ENCODE measurements at places on chromosomes 4 and X. TPM values are rescaled to one million over a fixed set of nuclear protein-coding genes. Genes with fewer than 3 reads are reported as not detected.

DNA sequence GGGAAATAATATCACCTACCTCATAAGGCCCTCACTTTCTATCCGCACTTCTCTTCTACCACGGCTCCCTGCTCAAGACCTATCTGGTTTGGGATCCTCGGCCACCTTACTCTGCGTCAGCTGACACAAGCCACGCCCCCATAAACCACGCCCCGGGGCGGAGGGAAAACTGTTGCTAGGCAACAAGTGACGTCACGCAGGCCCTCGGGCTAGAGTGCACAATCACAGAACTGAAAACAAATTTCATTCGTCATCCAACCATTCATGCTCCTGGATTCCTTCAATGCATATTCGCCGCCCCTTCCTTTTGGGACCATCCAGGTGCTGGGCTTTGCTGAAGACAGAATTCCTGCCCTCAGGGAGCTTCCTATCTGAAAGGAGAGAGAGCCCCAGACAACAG, 66.3 kb downstream of the SMC1A start:
- no peak overlapping the region for H3K27ac ChIP-seq
- H3K27me3 ChIP-seq = no peaks in the 10 kb centered on the region
- peaks cover 4% of the 10 kb centered on the region for H3K4me1 ChIP-seq
- H3K36me3 ChIP-seq = peaks cover 3% of the 10 kb centered on the region

DNA sequence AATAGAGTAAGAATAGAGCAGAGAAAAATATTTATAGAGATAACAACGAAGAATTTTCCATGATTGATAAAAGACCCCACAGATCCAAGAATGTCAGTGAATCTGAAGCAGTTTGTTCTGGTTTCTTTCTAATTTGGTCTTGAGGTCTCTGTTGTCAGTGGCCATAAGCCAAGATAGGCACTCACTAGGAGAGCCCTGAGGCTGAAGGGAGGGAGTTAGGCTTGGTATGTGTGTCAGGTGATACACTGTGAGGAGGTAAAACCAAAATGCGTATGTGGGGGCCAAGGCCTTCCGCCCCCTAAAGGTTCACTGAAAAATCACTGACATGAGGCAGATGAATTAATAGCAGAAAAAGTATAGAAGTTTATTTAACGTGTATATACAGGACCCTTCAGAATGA, 382.3 kb upstream of the HTR2C start:
- no peak overlapping the region for H3K4me3 ChIP-seq
- DNase-seq = no peak
- no peak overlapping the region for H3K27ac ChIP-seq
- no peaks in the 10 kb centered on the region for H3K36me3 ChIP-seq
- H3K4me1 ChIP-seq = peaks cover 12% of the 10 kb centered on the region
- no peaks in the 10 kb centered on the region for H3K27me3 ChIP-seq

- peak overlapping the region; percentile 76 for H3K4me3 ChIP-seq
- H3K27ac ChIP-seq = no peak overlapping the region
- no peaks in the 10 kb centered on the region for H3K4me1 ChIP-seq
- no peaks in the 10 kb centered on the region for H3K36me3 ChIP-seq
- peaks cover 24% of the 10 kb centered on the region for H3K27me3 ChIP-seq
Observed at GRCh38 chrX:46759645-46759974, 692 bp upstream of the SLC9A7 start.

GRCh38 chrX:104254442-104255115, at the start of gene ESX1:
Gene ESX1 (minus strand): TSS chrX:104254933. CDS start chrX:104254849, 84 bp downstream.
- H3K36me3 ChIP-seq = no peaks in the 10 kb centered on the region
- DNase-seq = peak; percentile 7
- peaks cover 95% of the 10 kb centered on the region for H3K27me3 ChIP-seq
- H3K4me3 ChIP-seq = peak within 1 kb of the TSS; percentile 48

DNA sequence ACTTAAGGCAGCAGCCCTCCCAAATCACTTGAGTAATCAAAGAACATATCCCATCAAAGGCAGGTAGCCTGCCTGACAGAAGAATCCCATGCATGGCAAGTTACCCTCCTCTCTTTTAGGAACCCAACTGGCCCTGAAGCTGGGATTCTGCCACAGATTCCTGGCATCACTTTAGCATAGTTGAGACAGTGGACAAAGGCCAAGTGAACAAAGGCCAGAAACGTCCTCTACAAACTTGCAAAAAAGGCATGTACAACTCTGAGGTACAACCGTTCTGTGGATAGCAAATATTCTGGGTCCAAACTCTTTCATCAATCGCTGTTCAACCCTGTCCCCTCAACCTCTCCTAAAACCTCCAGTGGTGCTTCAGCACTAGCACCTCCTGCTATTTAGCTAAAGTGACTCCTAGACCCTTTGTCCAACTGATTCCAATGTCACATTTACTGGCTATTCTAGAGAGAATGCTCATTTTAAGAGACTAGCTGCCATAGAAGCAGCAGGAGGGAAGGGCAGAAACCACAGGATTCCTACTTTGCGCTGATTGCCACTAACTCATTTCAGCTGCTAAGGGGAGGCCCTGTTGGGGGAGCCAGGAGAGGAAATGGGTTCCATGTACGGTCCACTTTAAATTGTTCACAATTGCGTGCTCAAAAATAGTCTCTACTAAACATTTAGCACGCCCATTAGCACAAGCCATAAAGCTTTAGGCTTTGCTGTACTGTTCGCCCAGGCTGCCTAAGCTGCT, 105.9 kb downstream of the SHROOM4 start:
- no peak for DNase-seq
- H3K27me3 ChIP-seq = no peaks in the 10 kb centered on the region
- H3K27ac ChIP-seq = no peak overlapping the region

GRCh38 chr4:65624651-65625050, 45.6 kb downstream of the EPHA5 start:
- H3K27ac ChIP-seq = no peak overlapping the region
- no peaks in the 10 kb centered on the region for H3K4me1 ChIP-seq
- DNase-seq = no peak

GRCh38 chrX:69222103-69223090, 57.1 kb upstream of the PJA1 start:
- no peaks in the 10 kb centered on the region for H3K36me3 ChIP-seq
- H3K27me3 ChIP-seq = no peaks in the 10 kb centered on the region
- peaks cover 12% of the 10 kb centered on the region for H3K4me1 ChIP-seq
- peak overlapping the region; percentile 56 for H3K4me3 ChIP-seq
- H3K27ac ChIP-seq = no peak overlapping the region

DNA sequence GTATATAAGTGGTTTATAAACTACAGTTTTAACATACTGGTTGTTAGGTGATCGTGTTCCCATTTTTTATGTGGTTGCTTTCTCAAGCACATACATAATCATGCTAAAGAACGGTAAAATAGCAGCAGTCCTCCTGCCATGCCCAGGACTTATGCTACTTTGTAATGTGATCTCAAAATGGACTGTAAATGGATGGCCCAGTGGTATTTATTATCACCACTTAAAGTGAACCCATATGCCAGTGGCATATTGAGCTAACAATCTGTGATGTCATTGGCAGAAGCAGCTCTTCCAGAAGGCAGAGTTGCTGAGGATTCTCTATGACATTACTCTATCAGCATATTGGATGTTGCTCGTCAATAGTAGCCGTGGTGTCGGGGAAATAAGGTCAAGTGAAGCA, 28.6 kb downstream of the ANK2 start:
- no peak for DNase-seq
- H3K27ac ChIP-seq = peak overlapping the region; percentile 67
- H3K4me1 ChIP-seq = peaks cover 21% of the 10 kb centered on the region
- no peaks in the 10 kb centered on the region for H3K27me3 ChIP-seq
- H3K36me3 ChIP-seq = no peaks in the 10 kb centered on the region

Gene NAT8L
- total RNA-seq = 18.8 TPM

Gene SLC30A9
- total RNA-seq = 68.0 TPM

All from neural crest cell (in vitro differentiated cells).